ENCODE measurements at places on chromosomes 13 and 19.

DNA sequence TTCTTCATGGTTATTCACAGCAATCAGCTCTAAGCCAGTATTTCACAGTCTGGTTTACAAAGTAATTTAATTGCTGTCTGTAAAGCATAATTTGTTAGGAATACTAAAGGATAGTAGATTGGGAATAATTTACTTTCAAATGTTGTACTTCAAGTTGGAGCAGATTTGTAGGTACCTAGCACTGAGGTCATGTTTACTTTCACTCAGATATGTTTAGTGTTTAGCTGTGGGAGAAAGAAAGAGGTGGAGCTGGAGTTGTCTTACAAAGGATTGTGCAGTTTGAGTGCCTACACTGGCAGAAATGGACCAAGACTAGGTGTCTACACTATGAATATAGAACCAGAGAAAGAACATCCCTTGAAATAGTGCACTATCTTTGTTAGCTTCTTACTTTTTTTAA lies 464.6 kb downstream of the PCDH9 start:
- no peak for DNase-seq

GRCh38 chr19:17127671-17128070 lies 52.1 kb downstream of the MYO9B start:
- no peak for DNase-seq

DNA sequence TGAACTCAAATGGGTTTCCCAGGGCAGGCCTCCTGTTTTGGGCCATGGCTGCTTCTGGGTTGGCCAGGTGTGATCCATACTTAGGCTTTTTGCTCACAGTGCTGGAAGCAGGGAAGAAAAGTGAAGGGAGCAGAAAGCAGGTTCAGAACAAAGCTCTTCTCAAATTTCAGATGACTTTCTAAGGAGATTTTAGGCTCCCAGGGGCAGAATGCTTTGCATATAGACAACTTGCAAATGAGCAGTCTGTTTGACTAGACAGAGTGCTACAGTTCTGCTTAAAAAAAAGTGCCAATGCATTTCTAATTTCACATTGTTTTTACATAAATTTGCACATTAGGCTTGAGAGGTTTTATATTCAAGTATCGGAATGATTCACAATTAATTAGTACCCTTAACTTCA lies 2.6 kb upstream of the SLC10A2 start:
- no peak for DNase-seq

DNA sequence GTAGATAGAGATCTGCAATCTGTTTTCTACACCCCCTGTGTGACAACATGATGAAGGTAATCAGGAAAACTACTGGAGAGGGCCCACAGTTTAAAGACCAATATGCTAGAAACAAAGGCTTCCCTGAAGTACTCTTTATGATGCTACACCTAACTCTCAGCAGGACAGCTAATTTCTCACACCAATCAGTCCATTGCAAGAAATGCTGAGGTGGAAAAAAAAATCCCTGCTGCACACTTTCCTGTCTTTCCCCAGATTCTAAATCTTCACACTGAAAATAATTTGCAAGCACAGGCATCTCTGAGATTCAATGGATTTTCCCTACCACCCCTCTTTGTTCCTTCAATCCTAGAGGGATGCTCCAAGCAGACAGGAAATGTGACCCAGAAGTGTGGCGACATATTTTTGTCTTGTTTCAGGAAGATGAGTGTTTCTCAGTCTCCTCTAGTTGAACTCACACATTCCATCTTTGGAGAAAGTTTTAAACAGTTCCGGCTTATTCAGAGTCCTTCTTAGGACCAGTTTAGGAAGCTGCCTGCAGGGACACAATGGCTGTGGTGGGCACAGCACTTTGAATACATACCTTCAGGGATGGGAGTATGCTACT lies 671.6 kb downstream of the DIAPH3 start:
- DNase-seq, result no peak

GRCh38 chr19:5804516-5805461 lies at the start of gene NRTN:
NRTN (plus strand) TSS chr19:5805067; CDS start chr19:5824166, 19,099 bp downstream.
- no peak for DNase-seq

GRCh38 chr19:50510700-50511068 lies 307 bp downstream of the JOSD2 start:
- no peak for DNase-seq

DNA sequence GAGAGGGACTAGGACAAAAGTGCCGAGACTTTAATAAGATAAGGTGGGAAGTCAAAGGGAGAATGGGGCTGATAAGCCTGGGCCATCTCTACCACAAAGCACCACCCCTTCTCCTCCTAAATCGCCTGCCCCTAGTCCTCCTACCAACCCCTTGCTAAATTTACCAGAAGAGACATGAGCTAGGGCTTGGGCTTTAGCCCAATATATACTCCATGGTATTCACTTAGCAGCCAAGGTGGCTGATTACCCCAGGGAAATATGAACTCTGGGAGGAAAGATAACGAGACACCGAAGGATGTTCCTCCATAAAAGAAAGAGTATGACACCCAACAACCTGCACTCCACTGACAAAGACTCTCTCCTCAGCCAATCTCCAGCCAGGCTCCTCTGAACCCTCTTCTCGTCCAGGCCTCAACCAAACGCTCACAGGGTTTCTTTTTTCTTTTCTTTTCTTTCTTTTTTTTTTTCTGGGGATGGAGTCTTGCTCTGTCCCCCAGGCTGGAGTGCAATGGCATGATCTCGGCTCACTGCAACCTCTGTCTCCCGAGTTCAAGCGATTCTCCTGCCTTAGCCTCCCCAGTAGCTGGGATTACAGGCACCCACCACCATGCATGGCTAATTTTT lies 610.2 kb downstream of the UQCRFS1 start:
- no peak for DNase-seq

DNA sequence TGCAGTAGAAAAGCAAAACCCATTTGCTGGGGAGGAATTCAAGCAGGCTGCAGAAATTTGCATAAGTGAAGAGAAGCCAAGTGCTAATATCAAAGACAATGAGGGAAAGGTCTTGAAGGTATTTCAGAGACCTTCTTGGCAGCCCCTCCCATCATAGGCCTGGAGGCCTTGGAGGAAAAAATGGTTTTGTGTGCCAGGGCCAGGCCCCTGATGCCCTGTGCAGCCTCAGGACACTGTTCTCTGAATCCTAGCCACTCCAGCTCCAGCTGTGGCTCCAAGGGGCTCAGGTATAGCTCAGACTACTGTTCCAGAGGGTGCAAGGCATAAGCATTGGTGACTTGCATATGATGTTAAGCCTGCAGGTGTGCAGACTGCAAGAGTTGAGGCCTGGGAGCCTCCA lies 463.2 kb upstream of the ATXN8OS start:
- DNase-seq, result no peak

DNA sequence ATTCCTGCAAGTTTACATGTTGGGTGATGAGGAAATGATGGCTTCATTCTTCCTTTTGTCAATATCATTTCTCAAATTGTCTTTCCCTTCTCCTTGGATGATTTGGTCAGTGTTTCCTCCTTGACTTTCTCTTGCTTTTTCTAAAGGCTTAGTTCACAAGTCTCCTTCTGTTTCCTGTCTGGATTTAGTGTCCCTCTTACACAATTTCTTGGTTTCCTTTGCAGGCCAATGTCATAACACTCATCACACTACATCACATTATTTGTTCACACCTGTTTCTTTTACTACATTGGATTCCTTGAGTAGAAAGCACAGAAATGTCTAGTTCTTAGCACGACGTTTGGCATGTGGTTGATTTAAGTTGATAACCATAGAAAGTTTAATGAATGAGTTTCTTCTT lies 490.7 kb downstream of the TDRD3 start:
- DNase-seq, result no peak

DNA sequence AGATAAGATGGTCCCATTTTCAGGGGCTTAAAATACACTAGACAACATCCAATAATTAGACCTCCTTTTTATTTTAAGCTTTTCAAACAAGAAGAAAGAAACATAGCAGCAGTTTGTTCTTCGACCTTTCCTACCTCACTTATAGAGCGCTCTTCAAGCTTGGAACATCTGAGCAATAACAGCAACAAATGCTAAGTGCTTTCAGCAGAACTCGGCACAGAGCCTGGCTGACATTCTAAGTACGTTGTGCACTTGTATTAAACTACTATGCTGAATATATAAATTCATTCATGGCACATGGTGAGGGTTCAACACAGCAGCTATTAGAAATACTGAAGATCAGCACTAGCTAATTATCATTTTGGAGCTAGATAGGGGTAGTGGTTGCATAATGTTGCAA lies 256.1 kb upstream of the MAB21L1 start:
- DNase-seq, result no peak

DNA sequence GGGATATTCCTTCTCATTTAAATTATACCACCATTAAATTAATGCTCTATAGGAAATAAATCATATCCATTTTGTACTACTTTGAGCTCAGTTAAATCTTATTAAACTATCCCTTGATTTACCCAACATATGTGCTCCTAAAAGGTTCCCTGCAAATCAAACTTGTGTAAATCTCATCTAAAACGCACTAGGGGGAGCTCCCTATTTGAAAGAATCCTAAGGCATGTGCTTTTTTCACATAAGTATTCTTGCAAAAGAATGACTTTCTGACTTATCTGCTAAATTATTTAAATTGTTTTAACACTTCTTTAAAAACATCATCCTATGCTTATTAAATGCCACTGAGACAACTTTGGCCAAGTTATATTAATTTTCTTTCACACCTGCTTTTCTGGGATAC lies 7.9 kb downstream of the INTS6 start:
- DNase-seq, result no peak

- DNase-seq, result no peak
These were observed 28.5 kb downstream of the FAAP24 start for GRCh38 chr19:33000510-33000909.

GRCh38 chr13:93398167-93399035 lies 171.8 kb downstream of the GPC6 start:
- no peak for DNase-seq

- no peak for DNase-seq
These were observed 881.9 kb downstream of the SLITRK6 start for GRCh38 chr13:84917252-84917878.

- no peak for DNase-seq
These were observed 12.1 kb upstream of the MYCBP2 start for GRCh38 chr13:77338961-77339401.

DNA sequence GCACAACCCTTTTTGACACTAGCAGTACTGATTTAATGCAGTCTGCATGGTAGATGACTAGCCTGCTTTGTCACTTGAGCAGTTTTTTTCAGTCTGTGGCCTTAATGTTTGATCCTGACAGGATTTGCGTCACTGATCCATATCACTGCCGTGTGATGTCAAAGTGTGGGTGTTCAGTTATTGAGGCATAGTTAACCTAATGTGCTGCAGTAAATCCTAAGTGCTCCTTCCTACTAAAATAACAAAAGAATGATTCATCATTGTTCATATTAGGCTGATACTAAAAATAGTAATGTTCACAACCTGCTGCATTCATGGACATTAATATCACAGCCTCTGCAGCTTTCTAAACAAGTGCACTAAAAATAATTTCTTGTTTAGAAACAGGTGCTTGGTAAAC lies 121.9 kb upstream of the MLNR start:
- peak; percentile 50 for DNase-seq

GRCh38 chr19:57668635-57669034 lies at the start of gene ZSCAN4:
ZSCAN4 (plus strand) TSS chr19:57668935; CDS start chr19:57676146, 7,211 bp downstream.
- no peak for DNase-seq

DNA sequence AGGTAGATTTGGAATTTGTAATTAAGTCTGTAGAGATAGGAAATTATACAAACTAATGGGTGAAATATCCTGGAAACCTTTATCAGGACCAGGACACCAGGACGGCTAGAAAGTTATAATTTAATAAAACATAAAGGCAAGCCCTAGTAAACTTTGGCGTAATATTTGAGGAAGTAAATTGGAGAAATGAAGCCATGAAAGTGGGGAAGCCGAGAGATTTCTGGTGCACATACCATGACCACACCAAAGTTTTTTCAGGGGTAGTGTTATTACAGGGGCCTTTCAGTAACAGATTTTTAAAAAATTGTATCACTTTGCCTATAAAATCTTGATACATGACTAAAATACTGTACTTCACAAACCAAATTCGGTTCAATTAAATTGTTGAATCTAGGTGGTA lies 54.7 kb upstream of the URAD start:
- no peak for DNase-seq

GRCh38 chr19:45406226-45407090 lies at the start of gene POLR1G:
POLR1G (plus strand) TSS chr19:45406644; CDS start chr19:45406697, 53 bp downstream.
- peak; percentile 92 for DNase-seq

- no peak for DNase-seq
These were observed 18.9 kb downstream of the RCBTB1 start for GRCh38 chr13:49566461-49566860.

GRCh38 chr19:10670182-10670581 lies 16.0 kb downstream of the ILF3 start:
- DNase-seq, result no peak

- no peak for DNase-seq
These were observed 2.3 kb downstream of the PODNL1 start for GRCh38 chr19:13935765-13936510.

DNA sequence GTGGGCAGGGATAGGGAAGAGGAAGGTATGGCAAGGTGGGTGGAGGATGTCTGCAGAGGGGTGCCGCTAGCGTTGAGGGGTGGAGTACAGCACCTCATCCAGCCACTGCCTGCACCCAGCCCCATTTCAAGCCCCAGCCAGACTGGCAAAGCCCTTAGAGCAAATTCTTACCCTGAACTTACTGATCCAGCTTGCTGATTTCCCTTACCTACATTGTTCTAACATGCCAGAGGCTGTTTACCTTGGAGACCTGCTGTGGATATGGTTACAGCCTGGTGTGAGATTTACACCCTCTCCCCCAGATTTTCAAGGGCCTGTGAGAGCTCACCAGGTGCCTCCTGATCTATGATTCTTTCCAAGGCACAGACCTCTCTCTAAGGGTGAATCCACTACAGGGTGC lies 86.0 kb downstream of the ZNF726 start:
- no peak for DNase-seq

DNA sequence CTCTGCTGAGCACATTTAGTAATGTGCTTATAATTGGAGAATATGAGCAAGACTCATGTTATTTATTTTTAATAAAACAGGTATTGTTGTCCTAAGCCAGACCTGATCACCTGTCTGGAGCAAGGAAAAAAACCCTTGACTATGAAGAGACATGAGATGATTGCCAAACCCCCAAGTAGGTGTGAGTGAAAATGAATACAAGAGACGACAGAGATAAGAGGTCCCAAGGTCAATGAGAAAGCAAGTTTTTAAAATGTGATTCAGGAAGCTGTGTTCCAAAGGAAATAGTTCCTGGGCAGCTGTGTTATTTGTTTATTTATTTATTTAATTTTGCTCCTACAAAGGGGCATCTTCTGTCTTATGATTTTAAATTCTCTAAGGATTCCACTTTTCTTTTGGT lies 83.1 kb downstream of the ZNF486 start:
- DNase-seq, result peak; percentile 66

- no peak for DNase-seq
These were observed 1165.8 kb downstream of the OLFM4 start for GRCh38 chr13:54194233-54195024.

- DNase-seq, result no peak
These were observed 300.6 kb downstream of the COG6 start for GRCh38 chr13:39956036-39956435.

Data from large intestine (tissue), 12 donors.